Globus pallidus (tissue), 1 donor: ENCODE measurements at places on chromosomes 13 and 19.

DNA sequence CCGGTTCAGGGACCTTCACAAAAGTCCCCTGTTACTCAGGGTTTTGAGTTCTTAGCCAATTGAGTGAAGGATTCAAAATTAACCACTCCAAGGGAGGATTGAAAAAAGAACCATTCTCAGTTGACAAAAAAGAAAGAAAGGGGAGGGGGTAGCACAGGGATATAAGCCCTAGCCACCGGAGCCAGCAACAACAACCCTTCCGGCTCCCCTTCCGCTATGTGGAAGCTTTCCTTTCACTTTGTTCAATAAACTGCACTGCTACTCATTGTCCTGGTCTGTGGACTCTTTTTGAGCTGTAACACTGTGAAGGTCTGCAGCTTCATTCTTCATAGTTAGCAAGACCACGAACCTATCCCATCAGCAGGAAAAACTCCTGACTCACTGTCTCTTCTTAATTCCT, 1488.1 kb upstream of the PRR20A start:
- no peak for DNase-seq

DNA sequence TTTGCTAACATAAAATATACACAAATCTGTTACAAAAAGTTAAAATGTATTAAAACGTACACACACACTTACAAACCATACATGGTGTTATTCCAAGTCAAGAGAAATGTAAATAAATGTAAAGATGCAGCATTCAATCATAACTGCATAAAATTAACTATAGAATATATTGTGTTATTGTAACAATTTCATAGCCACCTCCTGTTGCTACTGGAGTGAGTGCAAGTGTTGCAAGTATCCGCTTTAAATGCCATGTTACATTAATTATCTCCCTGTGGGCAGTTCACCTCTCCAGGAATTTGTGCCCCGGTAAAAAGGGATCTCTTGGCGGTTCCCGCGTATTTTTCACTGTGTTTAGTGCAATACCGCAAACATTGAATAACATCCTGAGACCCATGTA, 3.5 kb upstream of the INSR start:
- no peak for DNase-seq

DNA sequence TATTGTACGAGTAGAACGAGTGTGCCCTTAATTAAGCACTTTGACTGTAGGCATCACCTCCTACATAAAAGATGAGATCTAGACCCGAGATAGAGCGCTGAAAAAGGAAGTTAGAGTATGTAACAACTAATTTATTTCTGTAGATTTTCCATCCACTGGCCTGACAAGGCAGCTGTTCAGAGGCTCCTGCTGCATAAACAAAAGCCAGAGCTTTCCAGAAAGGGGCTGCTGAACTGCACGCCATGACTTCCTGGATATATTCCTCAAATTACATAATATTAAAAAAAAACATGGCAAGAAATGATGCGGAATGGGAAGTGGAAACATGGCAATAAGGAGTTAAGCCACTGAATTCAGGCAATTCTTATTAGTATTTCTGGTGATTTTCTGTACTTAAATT, 89.7 kb downstream of the AKAP11 start:
- DNase-seq: no peak

DNA sequence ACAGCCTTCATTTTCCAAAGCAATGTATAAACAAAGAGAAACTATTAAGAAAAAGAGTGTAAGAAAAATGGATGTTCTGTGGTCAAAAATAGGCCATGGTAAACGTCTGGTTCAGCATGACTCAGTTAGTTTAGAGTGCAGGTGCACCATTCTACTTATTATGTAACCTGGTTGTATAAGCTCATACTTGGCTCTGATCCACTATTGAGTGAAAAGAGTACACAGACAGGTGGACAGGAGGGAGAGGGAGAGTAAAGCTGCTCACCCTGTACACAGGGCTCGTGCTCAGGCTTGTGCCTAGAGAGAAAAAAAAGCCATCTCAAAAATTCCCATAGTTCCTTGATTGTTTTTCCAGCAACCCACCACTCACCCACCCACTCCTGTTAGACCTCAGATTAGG, 85.8 kb upstream of the ZNF91 start:
- DNase-seq: no peak

DNA sequence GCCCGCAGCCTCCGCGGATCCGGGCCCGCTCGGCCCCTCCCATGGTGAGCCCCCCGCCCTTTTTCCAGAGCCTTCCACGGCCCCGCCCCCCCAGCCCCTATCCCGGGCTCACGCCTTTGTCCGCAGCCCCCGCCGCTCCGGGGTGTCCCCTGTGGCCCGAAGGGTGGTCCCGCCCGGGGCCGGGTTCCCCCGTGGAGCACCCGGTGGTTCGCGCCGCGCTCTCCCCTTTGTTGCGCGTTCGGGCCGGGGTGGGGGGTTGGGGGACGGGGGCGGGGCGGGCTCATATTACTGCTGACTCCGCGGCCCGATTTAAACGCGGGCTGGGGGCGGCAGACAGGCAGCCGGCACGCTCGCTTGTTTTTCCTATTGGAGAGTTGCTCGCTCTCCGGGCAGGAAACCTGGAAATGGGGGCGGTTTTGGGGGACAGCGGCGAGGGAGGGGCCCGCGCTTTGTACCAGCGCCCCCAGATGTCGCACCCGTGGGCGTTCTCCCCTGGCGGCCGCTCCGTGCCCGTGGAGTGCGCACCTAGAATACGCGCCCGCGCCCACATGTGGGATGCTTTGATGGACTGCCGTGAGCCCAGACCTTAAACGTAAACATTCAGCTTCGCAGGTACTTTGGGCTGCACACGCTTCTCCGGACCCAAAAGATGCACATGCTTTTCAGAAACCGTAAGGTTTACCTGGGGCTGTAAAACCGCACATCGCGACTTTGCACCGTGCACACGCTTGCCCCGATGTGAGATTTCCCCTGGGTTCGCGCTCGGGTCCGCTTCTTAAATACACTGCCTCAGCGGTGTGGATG, 699 bp downstream of the PTOV1 start:
- DNase-seq: no peak

DNA sequence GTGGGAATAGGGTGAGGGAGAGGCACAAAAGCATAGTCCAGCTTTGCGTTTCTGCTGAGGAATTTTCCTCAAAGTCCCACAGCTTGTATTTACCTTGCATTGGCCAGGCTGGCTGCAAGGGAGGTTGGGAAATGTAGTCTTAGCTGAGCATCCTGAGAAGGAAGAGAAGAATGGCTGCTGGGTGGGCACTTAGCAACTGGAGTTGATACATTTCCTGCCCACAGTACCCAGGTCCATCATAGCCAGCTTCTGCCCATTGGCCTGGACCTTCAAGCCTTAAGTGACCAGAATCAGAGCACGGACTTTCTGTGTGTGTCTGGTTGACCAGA, 112.4 kb downstream of the SIPA1L3 start:
- DNase-seq: no peak

DNA sequence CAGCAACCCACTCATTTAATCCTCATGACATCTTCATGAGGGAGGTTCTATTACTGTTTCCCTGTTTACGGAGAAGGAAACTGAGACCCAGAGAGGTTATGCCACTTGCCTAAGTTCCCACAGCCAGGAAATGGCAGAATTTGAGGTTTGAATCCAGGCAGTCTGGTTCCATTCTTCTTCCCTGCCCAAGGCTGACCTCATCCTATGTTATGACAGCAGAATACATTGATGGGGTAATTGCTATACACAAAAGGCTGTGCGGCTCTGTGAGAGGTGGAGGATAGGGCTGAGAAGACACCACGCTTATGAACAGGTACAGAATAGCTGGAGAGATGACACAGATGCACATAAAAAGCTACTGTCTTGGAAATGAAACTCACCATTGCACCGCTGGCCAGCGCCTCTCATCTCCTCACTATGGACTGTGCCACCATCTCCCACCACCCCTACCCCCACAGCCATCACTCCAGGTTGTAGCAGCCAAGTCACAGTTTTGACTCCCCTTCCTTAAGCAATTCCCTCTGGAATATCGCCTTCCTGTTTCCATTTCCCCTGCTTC, 11.5 kb downstream of the MAG start:
- DNase-seq: no peak

- no peak for DNase-seq
These were observed 8.3 kb upstream of the DZIP1 start for GRCh38 chr13:95652821-95653220.

- peak; percentile 61 for DNase-seq
These were observed 1395.8 kb downstream of the EFNB2 start for GRCh38 chr13:105139380-105140285.

DNA sequence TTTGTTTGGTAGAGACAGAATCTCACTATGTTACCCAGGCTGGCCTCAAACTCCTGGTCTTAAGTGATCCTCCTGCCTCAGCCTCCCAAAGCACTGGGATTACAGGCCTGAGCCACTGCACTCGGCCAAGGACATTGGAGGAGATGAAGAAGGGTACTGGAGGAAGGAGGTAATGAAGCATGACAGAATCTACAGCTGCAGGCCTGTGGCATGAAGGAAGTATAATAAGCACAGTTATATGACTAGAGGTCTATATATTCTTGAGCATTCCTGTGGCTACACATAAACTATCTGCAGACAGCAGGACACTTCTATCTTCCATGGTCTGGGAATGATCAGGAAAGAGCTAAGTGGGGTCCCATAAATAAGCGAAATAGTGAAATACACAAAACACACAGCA, 18.2 kb downstream of the ZNF565 start:
- DNase-seq: no peak

- DNase-seq: no peak
These were observed 8.6 kb downstream of the LYL1 start for GRCh38 chr19:13094106-13094504.

DNA sequence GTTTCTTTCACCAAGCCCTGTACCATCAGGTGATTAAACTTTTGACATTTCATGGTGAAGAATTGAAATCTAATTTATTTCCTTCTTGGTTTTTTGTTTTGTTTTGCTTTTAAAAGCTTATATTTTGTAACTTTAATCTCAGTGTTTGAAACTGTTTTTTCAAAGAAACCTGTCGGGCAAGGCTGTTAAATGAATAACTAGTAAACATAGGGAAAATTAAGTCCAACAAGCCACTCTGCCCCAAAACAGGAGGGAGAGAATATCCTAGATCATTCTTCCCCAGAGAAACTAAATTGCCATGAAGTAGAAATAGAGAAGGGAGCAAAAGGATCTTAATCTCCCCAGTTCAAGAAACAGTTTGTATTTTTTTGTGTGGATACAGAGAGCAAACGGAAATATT, 98.2 kb downstream of the FREM2 start:
- no peak for DNase-seq

DNA sequence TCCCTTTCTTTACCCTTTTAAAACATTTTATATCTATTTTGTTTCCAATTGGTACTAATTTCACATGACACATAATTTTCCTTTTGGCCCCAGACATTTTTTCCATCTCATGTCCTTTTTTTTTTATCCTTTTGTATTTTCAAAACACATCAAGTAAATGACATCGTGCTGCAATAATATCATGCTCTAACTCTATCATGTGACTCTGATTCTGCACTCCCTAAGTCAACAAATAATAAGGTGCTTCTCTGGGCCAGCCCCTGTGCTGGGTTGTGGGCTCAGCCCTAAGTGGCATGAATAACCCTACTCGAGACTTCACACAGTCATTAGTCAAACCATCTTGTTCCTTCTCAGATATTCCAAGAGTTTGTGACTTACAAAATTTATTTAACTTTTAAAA, 21.7 kb downstream of the NALCN start:
- no peak for DNase-seq

- DNase-seq: peak; percentile 39
These were observed 79.9 kb downstream of the FREM2 start for GRCh38 chr13:38766799-38767198.

DNA sequence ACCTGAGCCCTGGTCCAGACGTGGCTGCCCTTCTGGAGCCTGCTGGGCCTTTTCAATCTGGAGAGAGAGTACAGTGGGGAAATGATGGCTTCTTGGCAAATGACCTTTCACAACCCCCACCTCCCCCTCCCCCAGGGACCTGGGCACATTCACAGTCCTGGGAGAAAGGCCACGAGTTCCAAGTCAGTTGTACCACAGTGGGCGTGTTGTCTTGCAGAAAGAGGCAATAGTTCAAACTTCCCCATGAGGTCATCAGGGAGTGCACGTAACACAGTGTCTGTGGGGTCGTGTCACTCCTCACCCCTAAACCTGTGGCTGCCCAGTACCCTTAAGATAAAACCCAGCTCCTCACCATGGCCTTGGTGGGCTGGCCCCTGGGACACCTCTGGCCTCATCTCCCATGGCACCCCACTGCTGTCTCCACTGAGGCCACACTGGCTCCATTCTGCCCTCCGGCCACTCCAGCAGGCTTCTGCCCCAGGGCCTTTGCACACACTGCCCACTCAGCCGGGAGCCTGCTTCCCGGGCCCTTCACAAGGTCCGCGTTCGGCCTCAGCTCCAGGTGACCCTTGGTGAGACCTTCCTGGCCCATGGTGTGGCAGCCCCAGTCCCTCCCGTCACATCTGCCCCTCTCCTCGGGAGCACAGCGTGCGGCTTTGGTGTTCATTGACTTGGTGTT, 13.3 kb downstream of the PLIN4 start:
- no peak for DNase-seq

- DNase-seq: no peak
These were observed 12.3 kb downstream of the RBM26 start for GRCh38 chr13:79393564-79394249.

DNA sequence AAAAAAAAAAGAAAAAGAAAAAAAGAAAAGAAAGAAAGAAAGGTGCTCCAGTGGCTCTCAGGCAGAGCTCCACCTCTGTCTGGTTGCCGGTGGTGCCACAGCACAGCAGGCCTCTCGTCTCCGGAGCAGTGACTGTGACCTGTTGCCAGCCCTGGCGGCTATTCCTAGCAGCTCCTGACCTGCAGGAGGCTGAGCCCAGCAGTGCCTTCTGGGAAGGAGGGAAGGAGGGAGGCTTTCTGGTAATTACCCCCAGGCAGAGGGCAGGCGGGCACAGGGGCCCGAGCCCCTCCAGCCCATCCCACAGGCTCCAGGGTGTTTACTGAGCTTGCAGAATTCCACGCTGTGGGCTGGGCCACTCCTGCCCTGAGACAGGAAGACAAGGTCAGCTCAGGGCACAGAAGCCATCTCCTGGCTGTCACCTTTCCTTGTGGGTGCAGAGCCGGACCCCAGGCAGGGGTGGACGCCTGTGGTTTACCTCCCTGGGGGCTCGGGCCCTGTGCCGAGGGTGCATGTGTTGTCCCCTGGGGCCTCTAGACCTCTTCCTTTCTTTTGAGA, 77.9 kb downstream of the GNG7 start:
- DNase-seq: no peak

DNA sequence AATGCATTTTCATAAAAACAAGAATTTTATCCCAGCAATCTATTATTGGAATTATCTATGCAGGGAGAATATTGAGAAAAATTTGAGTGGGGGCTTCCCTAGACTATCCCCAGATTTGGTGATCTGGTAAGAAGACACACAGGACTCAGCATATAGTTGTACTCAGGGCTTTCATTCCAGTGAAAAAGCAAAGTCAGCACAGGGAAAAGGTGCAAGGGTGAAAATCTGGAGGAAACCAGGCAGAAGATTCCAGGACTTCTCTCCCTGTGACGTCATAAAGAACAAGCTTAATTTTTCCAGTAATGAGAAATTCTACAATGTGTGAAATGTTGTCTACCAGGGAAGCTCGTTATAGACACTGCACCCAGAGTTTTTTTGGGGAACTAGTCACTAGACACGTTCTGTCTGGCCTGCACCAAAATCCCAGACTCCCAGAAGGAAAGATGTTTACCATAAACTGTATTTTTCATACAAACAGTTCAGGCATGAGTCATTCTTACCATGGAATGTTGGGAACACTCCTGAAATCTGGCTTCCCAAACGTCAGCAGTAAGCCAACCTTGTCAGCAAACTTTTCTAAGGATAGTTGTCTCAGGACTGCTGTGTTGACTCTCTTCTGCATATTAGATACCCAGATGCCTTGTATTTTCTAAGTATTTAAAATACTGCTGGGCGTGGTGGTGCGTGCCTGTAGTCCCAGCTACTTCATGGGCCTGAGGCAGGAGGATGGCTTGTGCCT, 107.4 kb downstream of the DNAJC3 start:
- no peak for DNase-seq
